ENCODE measurements at places on chromosomes 2 and 18.

GRCh38 chr2:104656571-104657163, 197.2 kb upstream of the POU3F3 start:
- no peak for DNase-seq

DNA sequence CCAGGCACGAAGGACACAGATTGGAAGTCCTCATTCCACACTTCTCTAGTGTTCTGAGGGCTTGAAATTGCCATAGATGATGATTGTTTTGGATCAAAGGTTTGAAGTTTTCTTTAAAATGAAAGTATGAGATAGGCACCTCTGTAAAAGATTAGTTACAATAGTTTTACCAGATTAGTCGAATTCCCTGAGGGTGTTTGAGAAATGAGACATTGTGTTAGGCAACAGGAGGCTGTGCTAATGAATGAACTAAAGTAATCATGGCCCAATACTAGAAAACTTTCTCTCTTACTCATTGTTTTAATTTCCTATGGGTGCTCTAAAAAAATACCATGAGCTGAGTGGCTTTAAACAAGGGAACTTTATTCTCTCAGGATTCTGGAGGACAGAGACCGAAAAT, 421.7 kb downstream of the RNF144A start:
- DNase-seq, result no peak

GRCh38 chr2:144131042-144131441, 388.9 kb downstream of the ZEB2 start:
- DNase-seq, result no peak

DNA sequence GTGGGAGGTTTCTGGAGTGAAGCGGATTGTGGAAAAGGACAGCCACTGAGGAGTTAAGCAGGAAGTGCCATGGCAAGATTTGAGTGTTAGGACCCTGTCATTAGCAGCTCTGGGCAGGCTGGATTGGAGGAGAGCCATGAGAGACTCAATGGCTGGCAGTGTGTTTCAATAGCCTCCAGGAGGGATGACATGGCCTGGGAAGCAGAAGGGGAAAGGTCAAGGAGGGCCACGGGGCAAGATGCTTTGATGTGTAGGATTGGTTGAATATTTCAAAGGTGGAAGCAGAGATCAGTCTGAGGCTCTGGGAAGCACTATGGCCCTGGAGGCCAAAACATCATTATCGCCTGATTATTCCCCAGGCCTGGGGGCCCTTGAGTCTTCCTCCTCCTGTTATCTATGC, 229.0 kb upstream of the HS6ST1 start:
- DNase-seq, result no peak

DNA sequence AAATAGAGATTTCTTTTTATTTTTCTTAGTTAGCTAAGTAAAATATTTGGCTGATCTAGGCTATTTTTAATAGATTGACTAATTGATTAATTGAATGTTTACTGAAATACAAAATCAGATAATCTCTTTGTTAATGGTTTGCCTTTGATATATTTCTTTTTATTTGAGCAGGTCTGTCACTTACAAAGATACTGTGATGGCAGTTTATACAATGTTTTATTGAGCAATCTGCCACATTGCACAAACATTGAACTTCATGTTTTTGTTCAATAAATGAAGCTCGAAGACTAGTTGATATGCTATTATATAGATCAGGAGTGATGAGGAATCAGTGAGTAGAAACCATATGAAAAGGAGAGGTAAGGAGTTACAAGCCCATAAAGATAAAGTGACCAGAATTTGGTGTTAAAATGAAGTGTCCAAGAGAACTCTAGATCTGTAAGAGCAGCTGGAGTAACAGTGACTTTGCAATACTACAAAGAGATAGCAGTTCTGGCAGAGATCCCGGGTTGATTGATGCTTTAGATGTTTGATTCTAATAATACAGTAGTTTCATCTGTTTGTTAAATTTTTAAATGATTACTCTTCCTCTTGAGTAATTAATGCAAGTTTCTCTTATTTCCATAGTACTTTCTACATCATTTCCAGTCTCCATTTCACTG, 574.2 kb downstream of the CCDC85A start:
- DNase-seq, result no peak

GRCh38 chr18:33538418-33539042, 39.5 kb upstream of the ASXL3 start:
- DNase-seq, result no peak

DNA sequence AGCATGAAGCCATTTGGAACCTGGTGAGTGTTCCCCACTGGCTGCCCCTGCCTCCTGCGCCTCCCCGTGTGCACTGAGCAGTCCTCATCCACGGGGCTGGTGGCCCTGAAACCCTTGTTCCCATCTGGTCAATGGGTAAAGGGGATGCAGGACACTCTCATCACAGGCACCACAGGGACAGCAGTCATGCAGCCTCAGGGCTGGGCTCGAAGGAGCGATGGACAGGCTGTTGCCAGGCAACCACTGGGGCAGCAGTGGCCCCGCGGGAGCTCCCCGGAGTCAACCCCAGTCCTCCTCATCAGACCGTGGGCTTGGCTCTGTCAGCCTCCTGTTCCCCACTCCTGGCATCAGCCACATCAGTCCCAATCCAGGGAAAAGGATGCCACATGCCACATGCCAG, 509.5 kb downstream of the EIPR1 start:
- no peak for DNase-seq

GRCh38 chr2:210442878-210443277, 33.7 kb downstream of the LANCL1 start:
- DNase-seq, result no peak

DNA sequence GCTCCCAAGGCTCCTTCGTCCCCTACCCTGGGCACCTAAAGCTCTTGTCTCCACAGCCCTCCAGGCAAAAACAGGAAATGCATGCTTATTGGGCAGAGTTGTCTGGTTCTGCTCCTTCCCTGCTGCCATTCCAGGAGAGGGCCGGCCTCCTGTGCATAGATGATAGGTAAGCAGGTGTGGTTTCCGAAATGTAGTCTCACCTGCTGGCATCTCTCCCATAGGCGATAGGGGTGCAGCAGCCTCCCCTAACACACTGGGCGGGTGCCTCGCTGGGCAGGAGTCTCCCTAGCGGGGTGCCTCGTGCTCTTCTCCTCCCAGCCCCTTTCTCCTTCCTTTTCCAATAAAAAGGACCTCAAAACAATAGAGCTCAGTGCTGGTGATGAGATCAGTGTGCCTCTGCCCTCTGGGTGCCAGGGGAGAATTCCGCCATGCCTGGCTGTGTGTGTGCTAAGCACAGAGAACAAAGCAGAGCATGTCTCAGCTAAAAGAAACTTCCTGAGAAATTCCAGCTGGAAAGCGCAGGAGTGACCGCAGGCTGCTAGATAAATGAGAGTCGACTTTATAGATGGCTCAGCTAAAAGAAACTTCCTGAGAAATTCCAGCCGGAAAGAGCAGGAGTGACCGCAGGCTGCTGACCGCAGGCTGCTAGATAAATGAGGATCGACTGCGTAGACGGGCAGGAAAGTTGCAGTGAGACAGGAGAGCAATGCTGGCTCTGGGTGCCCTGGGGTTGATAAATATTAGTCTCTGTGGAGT, 11.3 kb upstream of the PXDN start:
- no peak for DNase-seq

- no peak for DNase-seq
These were observed 95.3 kb downstream of the PHLPP1 start for GRCh38 chr18:62810682-62811081.

DNA sequence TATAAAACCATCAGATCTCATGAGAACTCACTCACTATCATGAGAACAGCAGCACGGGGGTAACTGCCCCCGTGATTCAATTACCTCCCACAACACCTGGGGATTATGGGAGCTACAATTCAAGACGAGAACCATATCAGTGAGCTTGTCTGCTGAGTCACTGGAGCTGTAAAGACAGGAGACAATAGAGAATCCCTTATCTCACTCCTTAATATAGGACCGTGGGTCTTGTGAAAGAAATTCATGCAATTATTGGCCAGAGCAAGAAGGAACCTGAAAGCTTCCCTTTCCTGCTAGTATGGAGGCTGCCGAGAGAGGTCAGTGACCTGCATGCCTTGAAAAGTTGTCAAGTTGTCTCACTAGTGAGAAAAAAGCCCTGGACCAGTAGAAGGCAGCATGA, 9.5 kb upstream of the TNFAIP6 start:
- no peak for DNase-seq

GRCh38 chr2:119009110-119009509, 67.1 kb downstream of the MARCO start:
- DNase-seq, result no peak

DNA sequence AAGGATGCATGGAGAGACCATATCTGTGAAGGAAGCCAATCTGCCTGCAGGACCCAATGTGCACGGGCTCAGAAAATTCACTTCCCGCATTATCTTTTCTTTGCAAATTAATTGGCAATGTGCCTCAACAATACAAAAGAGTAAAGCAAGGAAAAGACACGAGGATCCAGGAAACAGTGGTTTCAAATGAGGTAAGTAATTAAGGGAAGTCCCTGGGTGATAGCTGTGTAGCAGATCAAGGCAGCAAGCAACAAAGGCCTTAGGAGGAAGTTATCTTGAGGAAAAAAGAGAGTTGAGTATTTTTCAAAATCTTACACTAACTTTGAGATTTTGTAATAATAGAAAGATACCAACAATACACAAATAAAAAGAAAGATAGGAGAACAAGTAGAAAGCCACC, 44.3 kb upstream of the TGIF1 start:
- no peak for DNase-seq

DNA sequence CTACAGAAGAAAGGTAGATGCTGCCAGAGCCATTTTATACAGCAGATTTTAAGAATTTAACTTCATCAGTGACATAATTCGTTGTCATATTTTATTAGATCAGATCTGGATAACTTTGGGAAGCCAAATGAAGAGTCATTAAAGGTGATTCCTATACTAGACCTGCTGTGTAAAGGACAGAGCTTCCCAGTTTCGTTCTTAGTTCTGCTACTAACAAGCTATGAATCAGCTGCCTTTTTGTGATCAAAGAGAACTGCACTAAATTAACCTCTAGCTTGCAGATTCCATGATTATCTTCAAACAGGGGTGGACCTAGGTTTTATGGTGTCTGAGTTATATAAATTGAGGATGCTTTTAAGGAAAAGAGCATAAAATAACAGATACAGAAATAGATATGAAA, 926.5 kb upstream of the ACVR2A start:
- DNase-seq, result no peak

- peak; percentile 49 for DNase-seq
These were observed 11.2 kb downstream of the ATP6V1B1 start for GRCh38 chr2:70946832-70947442.

DNA sequence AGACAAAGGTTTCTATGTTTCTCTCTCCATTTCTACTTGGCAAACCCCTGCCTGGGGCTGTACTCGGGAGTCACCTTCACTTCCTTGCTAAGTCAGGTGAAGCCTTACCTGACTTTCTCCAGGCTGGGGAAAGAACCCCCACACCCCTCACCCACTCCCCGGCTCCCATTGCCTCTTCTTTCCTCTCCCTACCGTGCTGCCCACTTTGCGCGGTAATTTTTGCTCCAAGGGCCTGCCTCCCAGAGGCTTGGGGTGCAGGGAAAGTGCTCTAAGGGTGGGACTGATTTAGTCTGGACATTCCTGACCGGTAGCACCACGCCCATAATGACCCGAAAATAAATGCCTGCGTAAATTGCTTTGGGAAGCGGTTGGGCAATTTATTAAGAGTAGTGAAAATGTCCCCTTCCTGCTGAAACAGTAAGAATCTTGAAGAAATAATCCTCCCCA, 49.1 kb upstream of the ATP6V1B1 start:
- DNase-seq, result no peak

DNA sequence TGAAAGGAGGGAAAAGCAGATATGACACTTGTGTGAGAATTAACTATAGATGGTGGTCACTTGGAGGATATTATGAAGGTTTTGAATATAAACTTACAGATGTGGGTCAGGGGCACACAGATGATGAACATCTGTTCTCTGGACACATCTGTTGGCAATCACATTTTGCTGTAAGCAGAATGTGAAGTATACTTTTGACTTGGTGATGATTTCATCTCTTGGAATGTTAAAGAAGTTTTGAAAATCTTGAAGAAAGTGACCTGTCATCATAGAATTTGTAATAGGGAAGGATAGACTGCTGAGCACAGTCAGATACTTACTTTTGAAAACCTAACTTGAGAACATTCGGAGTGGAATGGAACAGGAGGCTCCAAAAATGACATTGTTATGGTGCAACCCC, 40.2 kb downstream of the PIKFYVE start:
- no peak for DNase-seq

DNA sequence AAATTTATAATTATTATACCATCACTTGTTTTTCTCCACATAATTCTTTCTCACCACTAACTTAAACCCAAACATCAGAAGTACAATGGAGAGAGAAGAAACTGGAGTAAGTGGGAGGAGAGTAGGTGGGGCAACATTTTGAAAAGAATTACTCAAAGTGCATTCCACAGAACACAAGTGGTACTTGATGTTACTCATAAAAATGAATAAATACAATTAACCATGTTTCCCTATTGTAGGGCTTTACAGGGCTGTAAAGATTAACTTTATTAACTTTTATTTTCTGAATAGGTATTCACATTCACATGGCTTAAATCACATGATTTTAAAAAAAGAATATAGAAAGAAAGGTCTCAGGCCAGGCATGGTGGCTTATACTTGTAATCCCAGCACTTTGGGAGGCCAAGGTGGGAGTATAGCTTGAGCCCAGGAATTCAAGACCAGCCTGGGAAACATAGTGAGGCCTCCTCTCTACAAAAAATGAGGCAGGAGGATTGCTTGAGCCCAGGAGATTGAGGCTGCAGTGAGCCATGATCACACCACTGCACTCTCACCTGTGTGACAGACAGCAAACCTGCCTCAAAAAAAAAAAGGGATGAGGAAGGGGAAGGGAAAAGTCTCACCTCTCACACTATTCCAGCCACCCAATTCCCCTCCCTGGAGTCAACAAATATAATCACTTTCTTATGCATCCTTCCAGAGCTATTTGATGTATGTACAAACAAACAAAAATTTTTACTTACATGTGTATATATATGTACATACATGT, 47.1 kb downstream of the KCNG3 start:
- no peak for DNase-seq

GRCh38 chr18:23354625-23355024, 98.5 kb upstream of the RIOK3 start:
- no peak for DNase-seq

DNA sequence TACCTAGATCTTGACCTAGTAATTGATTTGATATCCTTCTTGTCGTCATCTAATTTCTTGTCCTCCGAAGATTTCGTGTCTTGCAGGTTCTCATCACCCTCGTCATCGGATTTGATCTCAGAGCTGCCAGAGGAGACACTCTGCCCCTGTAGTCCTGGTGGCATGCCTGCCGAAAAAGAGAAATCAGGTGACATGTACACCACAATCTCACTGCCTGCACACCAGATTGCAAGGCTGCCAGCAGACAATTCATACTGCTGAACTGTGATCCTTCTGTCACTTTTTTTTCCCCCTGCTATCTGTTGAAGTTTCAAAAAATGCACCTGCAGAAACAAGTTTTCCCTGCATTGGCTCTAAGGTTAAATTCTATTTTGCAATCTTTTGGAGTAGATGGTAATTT, 273.2 kb upstream of the CCDC68 start:
- DNase-seq, result no peak

GRCh38 chr18:36294031-36294430, 3.5 kb upstream of the FHOD3 start:
- no peak for DNase-seq
